ENCODE measurements at places on chromosomes 12 and 14. TPM values are rescaled to one million over a fixed set of nuclear protein-coding genes. Genes with fewer than 3 reads are reported as not detected.

SLC10A1 gene
- not detected for total RNA-seq

ALDH1L2 gene
- 0.03 TPM for total RNA-seq

PLEKHD1 gene
- total RNA-seq = 0.47 TPM

NPC2 gene
- total RNA-seq = 36.8 TPM

E2F7 gene
- total RNA-seq = 0.14 TPM

NINJ2 gene
- total RNA-seq = 3.4 TPM

INSM2 gene
- not detected for total RNA-seq

HCAR1 gene
- total RNA-seq = 0.05 TPM

TMEM121 gene
- total RNA-seq = 1.6 TPM

ASB2 gene
- 0.98 TPM for total RNA-seq

TAS2R14 gene
- total RNA-seq = 0.91 TPM

NANOG gene
- total RNA-seq = not detected

MMP17 gene
- 0.27 TPM for total RNA-seq

- H3K27ac ChIP-seq = no peak overlapping the region
- no peaks in the 10 kb centered on the region for H3K4me1 ChIP-seq
- no peak overlapping the region for H3K4me3 ChIP-seq
- no peaks in the 10 kb centered on the region for H3K27me3 ChIP-seq
- H3K36me3 ChIP-seq = no peaks in the 10 kb centered on the region
Observed at GRCh38 chr12:78210894-78211302, 380.2 kb downstream of the NAV3 start.

- no peak overlapping the region for H3K4me3 ChIP-seq
- H3K27ac ChIP-seq = no peak overlapping the region
- no peaks in the 10 kb centered on the region for H3K36me3 ChIP-seq
- no peaks in the 10 kb centered on the region for H3K27me3 ChIP-seq
- no peaks in the 10 kb centered on the region for H3K4me1 ChIP-seq
Observed at GRCh38 chr14:60867503-60868172, 113.2 kb downstream of the TRMT5 start.

DNA sequence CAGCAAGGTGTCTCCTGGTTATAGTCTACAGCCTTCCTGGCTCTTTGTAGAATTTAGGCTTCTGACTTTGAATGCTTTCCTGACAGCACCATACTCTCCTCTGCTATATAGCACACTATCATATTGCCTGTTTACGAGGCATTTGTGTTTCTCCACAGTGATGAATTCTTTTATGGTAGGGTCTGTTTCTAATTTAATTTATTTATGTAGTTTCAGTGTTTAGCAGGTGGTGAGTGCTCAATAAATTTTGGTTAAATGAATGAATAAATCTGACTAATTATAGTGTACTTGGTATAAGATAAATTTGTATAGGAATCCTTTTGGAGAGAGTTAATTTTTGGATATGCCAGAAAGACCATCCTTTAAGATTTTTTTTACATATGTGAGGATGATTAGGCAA, 115.3 kb downstream of the RAD51B start:
- no peaks in the 10 kb centered on the region for H3K36me3 ChIP-seq
- no peak overlapping the region for H3K4me3 ChIP-seq
- no peak for DNase-seq
- H3K27ac ChIP-seq = no peak overlapping the region
- H3K4me1 ChIP-seq = no peaks in the 10 kb centered on the region

- H3K4me3 ChIP-seq = no peak overlapping the region
- no peaks in the 10 kb centered on the region for H3K4me1 ChIP-seq
- H3K27ac ChIP-seq = no peak overlapping the region
Observed at GRCh38 chr12:58387199-58387598, 445.8 kb downstream of the ATP23 start.

- H3K4me3 ChIP-seq = no peak overlapping the region
- H3K27ac ChIP-seq = no peak overlapping the region
- no peaks in the 10 kb centered on the region for H3K27me3 ChIP-seq
- H3K36me3 ChIP-seq = no peaks in the 10 kb centered on the region
- H3K4me1 ChIP-seq = no peaks in the 10 kb centered on the region
Observed at GRCh38 chr14:78683206-78683605, 513.0 kb downstream of the NRXN3 start.

DNA sequence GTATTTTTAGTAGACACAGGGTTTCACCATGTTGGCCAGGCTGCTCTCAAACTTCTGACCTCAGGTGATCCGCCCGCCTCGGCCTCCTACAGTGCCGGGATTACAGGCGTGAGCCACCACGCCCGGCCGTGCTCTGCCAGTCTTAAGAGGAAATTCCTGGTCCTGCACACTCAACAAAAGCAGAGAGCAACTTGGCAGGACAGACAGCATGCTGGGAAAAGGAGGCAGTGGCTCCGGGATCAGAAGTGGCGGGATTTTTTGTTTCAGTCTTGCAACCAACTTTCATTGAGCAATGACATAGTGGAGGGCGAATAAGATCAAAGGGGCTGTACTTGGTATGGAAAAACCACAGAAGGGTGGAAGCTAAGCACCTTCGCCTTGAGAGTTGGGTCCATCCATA, 2.1 kb downstream of the CKAP4 start:
- no peak overlapping the region for H3K4me3 ChIP-seq
- H3K27ac ChIP-seq = no peak overlapping the region

DNA sequence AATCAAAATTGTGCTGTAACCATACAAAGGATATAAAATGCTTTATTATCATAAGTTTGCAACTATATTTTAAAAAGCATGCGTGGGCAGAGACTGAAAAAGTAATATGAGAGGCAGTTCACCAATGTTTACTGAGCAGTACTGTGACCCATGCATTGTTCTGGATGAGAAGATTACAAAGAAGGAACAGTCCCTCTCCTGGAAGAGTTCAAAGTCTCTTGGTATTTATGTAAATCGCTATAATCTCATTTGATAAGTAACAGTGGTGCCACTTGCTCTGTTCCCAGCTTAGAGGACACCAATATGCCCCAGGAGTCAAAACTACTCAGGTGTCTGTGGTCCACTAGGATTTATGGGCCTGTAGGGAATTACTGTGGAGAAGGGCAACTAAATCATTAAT, 2.1 kb upstream of the CMAS start:
- no peaks in the 10 kb centered on the region for H3K27me3 ChIP-seq
- peaks cover 7% of the 10 kb centered on the region for H3K4me1 ChIP-seq
- no peak overlapping the region for H3K27ac ChIP-seq
- no peaks in the 10 kb centered on the region for H3K36me3 ChIP-seq
- DNase-seq = no peak

DNA sequence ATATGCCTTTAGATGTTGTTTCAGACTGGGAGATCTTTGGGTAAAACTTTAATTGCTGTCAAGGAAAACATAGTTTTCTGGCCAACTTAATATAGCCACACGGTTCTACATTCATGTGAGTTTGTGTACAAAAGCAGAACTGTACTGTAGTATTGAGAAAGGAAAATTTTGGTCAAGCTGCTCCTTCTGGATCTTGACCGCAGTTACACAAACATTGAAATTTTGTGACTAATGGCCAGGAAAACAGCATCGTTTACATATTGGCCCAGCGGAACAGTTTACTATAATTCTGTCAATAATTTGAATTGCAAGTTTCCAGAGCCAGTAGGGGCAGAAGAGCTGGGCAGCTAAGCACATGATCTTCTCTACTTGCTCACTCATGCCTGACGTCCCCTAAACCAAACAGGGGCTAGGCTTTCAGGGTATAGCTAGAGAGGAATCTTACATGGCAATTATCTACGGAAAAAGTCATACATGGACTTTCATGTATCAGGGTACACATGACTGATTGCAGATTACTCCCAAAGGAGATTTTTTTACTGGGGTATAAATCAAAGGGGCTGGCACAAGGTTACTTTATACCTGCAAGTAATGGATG, 11.4 kb upstream of the ART4 start:
- H3K4me3 ChIP-seq = no peak overlapping the region
- no peak for DNase-seq
- H3K27ac ChIP-seq = no peak overlapping the region
- no peaks in the 10 kb centered on the region for H3K27me3 ChIP-seq

- H3K4me3 ChIP-seq = no peak overlapping the region
- peaks cover 12% of the 10 kb centered on the region for H3K4me1 ChIP-seq
- no peaks in the 10 kb centered on the region for H3K36me3 ChIP-seq
Observed at GRCh38 chr12:120640861-120641833, 721 bp downstream of the CABP1 start.

GRCh38 chr14:94132285-94132887, 3.0 kb upstream of the IFI27L2 start:
- H3K4me3 ChIP-seq = no peak overlapping the region
- peak; percentile 46 for DNase-seq
- H3K27me3 ChIP-seq = no peaks in the 10 kb centered on the region
- H3K36me3 ChIP-seq = no peaks in the 10 kb centered on the region
- H3K4me1 ChIP-seq = peaks cover 22% of the 10 kb centered on the region

GRCh38 chr14:93956514-93957332, 19.6 kb downstream of the ASB2 start:
- DNase-seq = peak; percentile 49
- H3K4me1 ChIP-seq = peaks cover 98% of the 10 kb centered on the region
- H3K4me3 ChIP-seq = no peak overlapping the region
- H3K36me3 ChIP-seq = no peaks in the 10 kb centered on the region
- no peak overlapping the region for H3K27ac ChIP-seq
- H3K27me3 ChIP-seq = no peaks in the 10 kb centered on the region

DNA sequence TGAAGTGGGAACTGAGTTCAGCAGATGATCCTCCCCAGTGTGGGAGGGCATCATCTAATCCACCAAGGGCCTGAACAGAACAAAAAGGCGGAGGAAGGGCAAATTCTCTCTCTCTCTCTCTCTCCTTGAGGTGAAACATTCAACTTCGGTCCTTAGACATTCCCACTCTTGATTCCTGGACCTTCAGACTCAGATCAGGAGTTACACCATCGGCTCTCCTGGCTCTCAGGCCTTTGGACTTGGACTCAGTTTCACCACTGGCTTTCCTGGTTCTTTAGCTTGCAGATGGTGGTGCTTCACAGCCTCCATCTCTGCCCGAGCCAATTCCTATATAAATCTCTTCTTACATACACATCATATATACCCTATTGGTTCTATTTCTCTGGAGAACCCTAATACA, 73.2 kb downstream of the SPPL3 start:
- peaks cover 17% of the 10 kb centered on the region for H3K4me1 ChIP-seq
- no peak overlapping the region for H3K27ac ChIP-seq
- DNase-seq = no peak
- H3K36me3 ChIP-seq = no peaks in the 10 kb centered on the region
- no peaks in the 10 kb centered on the region for H3K27me3 ChIP-seq

- H3K36me3 ChIP-seq = no peaks in the 10 kb centered on the region
- peaks cover under 1% of the 10 kb centered on the region for H3K4me1 ChIP-seq
- no peak overlapping the region for H3K27ac ChIP-seq
- no peaks in the 10 kb centered on the region for H3K27me3 ChIP-seq
- H3K4me3 ChIP-seq = no peak overlapping the region
- no peak for DNase-seq
Observed at GRCh38 chr14:72433511-72433910, 460.4 kb downstream of the DPF3 start.

DNA sequence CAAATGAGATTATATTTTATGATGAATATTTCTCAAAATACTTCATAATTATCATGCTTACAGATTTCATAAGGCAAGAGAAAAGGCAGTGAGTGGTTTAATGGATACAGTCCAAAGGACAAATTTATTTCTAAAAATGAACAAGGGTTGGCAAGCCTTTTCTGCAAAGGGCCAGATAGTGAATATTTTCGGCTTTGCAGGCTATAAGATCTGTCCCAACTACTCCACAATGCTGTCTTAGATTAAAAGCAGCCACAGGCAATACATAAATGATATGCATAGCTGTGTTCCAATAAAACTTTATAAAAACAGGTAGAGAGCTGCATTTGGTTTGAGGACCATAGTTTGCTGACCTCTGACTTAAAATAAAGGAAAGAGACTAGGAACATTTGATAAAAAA, 42.9 kb upstream of the STK38L start:
- H3K27me3 ChIP-seq = no peaks in the 10 kb centered on the region
- no peak for DNase-seq
- H3K36me3 ChIP-seq = no peaks in the 10 kb centered on the region
- no peak overlapping the region for H3K27ac ChIP-seq
- no peak overlapping the region for H3K4me3 ChIP-seq
- H3K4me1 ChIP-seq = no peaks in the 10 kb centered on the region

DNA sequence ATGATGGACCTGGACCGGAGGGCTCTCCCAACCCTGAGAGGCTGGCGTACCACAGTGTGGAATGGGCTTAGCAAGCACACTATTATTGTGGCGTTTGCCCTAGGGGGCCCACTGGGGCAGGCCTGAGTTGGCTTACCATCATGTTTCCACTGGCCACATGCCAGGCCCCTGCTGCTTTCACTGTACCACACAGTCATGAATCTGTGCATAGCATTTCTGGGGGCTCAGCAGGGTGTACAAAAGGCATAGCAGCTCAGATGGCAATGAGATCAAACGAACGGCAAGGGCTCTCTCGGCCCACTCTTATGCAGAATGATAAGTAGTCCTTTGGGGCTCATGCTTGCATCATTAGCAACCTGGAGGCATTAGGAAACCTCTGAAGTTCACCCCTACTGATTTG, 137.0 kb upstream of the HIF1A start:
- DNase-seq = no peak
- no peak overlapping the region for H3K27ac ChIP-seq
- H3K4me3 ChIP-seq = no peak overlapping the region
- no peaks in the 10 kb centered on the region for H3K36me3 ChIP-seq
- H3K27me3 ChIP-seq = no peaks in the 10 kb centered on the region

GRCh38 chr14:33934938-33935337, 15.9 kb downstream of the EGLN3 start:
- H3K36me3 ChIP-seq = no peaks in the 10 kb centered on the region
- H3K27me3 ChIP-seq = no peaks in the 10 kb centered on the region
- H3K4me1 ChIP-seq = no peaks in the 10 kb centered on the region
- no peak overlapping the region for H3K4me3 ChIP-seq

DNA sequence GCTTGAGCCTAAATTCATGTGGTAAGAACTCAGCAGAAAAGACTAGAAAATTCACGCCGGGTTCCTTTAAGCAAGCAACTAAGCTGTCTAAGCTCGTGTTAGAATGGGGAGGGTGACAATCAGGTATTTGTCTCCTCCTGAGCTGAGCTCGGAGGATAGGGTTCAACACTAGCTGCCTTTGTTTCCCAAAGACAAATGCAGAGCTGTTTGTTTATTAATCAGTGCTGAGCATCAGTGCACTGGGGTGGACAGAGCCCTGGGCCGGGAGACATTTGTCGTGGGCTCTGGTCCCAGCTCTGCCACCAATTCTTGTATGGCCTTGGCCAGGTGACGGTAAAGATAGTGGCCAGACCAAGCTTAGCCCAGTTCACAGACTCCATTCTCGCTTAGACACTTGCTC, 43.7 kb downstream of the DEGS2 start:
- H3K4me1 ChIP-seq = peaks cover 45% of the 10 kb centered on the region
- DNase-seq = no peak
- H3K4me3 ChIP-seq = no peak overlapping the region
- H3K27ac ChIP-seq = no peak overlapping the region

DNA sequence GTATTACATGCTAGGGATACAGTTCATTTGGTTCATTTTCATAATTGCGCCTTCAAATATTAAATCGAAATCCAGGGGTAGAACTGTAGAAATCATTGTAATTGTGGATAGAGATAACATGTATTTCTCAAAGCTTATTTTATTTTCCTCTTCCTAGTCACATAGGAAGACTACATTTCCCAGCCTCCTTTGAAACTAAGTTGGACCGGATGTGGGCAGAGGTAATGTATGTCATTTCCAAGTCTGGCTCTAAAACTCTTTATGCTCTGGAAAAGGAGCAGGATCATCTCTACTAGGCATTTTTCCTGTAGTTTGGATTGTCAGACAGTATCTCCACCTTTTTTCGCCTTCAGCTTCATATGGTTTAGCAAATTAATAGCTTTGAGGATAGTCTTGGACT, 70.1 kb upstream of the CRY1 start:
- no peaks in the 10 kb centered on the region for H3K36me3 ChIP-seq
- H3K4me3 ChIP-seq = no peak overlapping the region
- H3K4me1 ChIP-seq = no peaks in the 10 kb centered on the region
- DNase-seq = no peak
- no peaks in the 10 kb centered on the region for H3K27me3 ChIP-seq
- no peak overlapping the region for H3K27ac ChIP-seq
